Activated CD8-positive, alpha-beta memory T cell treated with anti-CD3 and anti-CD28 coated beads for 1 hour (primary cell): ENCODE measurements at places on chromosomes 1 and 21.

DNA sequence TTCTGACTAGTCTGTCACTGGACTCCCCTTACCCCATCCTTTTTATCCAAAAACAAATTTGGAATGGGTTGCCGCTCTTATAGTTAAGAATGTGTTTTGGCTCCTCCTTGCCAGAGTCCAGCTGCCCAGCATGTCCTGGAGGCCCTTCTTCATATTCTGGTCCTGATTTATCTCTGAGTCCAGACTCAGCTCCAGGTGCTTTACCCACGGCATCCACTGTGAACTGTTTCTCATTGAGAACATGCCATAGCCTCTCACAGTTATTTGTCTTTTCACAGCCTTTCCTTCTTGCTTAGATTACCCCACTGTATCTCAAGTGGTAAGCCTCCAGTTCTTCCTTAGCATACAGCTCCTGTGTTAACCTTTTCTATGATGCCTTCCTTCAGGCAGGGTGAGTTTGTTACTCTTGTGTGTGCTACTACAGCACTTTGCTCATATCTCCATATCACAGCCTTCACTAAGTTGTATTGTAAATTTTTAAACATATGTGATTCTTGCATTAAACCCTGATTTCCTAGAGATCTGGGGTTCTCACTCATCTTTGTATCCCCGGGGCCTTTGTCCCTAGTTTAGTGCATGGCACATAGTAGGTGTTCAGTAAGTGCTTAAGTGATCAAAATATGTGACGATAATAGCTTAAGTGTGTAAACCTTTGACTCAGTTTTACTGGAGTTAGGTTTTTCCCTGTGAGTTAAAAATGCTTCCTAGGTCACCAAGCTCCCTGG is 116.0 kb downstream of the OSBPL9 start:
- DNase-seq, result no peak

DNA sequence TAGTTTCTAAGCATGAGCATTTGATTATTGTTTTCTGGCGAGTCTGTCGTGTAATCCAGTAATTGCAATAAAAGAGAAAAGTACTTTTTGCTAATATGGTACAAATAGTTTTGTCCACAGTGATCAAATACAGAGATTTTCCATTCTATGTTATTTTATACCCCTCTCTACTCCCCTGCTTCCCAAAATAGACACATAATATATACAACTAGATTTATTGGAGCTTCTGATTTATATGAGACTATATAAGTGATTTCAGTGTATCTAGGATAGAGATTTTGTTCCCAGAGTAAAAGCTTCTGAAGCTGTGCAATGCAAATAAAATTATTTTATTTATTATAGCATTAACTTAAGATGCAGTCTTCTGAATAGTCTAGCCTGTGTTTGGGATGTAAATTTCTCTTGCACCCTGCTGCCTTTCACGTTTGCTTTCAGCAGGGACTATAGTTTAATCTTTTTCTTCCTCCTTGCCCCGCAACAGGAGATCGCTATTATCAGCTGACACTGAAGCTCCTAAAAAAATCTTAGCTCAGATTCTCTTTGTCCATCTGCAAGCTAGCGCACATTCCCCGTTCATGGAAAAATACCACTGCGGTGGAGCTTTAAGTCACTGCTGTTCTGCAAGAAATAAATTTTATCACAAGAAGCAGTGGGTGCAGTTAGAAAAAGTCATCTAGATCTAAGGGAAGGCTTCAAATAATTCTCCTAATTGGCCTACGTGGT is 273.3 kb downstream of the DISC1 start:
- DNase-seq, result no peak

DNA sequence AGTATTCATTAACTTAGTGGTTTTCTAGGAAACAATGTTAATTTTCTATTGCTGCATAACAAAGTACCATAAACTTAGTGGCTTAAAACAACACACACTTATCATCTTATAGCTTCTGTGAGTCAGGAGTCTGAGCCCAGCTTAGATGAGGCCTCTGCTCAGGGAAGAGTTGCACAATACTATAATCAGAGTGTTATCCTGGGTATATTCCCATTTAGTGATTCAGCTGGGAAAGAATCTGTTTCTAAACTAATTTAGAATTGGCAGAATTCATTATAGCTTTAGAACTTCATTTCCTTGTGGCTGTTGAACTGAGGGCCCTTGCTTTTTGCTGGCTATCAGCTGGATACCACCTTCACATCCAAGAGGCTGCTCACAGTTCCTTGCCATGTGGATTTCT is 515.5 kb downstream of the BRINP3 start:
- no peak for DNase-seq

GRCh38 chr1:81998165-81998564 is 197.4 kb downstream of the ADGRL2 start:
- no peak for DNase-seq

DNA sequence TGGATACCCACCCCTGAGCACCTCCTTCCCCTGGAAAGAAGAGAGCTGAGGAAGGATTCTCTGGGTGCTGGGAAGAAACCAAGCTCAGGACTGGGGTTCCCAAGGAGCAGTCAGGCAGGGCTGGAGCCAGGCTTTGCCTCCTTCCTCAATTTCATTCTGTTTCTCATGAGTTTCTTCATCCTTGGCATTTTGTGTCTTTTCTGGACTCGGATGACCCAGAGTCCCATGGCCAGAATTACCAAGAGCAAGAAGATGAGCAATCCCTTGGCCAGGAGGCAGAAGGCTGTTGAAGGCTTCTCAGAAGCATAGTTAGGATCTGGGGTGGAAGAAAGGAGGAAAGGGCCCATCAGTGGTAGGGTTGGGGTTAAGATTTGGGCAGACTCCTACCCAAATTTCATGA is 2.5 kb downstream of the SLAMF9 start:
- DNase-seq, result no peak

GRCh38 chr1:158149577-158150269 is 31.0 kb upstream of the CD1D start:
- DNase-seq, result peak; percentile 47
